ENCODE measurements at places on chromosomes 4 and X.

DNA sequence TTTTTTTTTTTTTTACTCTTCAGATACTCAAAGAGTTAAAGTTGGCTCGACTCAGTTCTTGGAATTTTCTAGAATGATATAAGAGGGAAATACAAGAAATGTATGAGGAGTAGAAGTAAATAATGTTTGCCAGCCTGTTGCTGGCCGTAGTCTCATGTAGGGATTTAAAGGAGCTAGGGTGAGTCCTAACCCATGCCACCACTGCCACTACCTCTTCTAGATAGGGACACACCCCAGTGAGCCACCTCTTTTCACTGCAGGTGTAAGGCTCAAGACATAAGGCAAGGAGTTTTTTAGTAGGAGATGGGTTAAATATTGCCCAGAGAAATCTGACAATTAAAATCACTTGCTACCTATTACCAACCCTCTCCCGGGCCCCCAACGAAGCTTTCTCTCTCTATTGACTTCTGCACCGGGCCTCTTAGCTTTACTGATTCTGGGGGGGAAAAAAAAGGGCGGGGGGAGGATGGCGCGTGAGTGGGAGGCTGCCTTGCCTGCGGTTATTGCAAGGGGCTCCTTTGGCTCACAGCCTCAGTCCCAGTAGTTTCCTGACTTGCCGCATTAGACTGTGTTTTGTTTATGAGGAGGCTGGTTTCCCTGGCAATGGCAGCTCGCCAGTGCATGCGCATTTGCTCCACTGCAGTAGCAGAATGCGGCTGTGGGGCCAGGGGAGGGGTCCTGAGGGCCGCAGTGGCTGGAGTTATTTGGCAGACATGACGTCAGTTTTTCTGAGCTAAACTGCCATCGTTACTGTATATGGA, 3.0 kb downstream of the LINC00632 start:
- DNase-seq = no peak

- no peak for DNase-seq
Measured at GRCh38 chrX:150310417-150310816, 52.7 kb upstream of the MAMLD1 start.

DNA sequence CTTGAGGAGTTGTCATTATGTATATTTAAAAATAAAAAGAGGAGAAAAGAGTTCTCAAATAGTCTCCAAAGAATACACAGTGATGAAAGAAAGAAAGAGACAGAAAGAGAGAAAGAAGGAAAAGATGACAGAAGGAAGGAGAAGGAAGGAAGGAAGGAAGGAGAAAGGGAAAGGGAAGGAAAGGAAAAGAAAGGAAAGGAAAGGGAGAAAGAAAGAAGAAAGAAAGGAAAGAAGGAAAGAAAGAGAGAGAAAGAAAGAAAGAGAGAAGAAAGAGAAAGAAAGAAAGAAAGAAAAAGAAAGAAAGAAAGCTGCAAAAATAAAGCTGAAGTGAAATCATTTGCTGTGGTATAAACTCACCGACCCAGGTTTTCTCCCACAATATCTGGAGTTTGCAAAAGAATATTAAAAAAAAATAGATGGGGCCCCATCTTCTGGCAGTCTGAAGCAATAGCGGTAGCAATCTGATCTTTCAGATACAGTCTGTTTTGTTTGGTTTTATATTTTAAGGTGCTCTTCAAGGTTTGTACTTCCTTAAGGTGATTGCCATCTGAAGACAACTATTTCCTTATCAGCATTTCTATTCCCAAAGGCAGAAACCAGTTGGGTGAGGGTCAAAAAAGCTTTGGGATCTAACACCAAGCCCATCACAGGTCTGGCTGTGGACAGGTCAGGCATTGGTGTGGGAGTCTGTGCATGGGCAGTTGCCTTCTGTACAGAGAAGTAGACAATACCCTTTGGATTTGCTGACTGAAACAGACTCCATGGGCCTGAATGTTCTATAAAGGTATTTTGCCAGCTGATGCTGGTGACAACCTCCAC, 160.4 kb downstream of the CPEB2 start:
- DNase-seq = no peak

GRCh38 chrX:39167791-39168190, 366.5 kb downstream of the MID1IP1 start:
- DNase-seq = no peak

GRCh38 chrX:5388087-5388486, 840.6 kb downstream of the NLGN4X start:
- no peak for DNase-seq

GRCh38 chrX:12951595-12951975, 23.3 kb upstream of the TMSB4X start:
- no peak for DNase-seq

- DNase-seq = no peak
Measured at GRCh38 chrX:76407795-76408194, 19.7 kb upstream of the MAGEE1 start.

Measured in stimulated activated effector memory CD8-positive, alpha-beta T cell treated with anti-CD3 and anti-CD28 coated beads, Interleukin-12 subunit alpha, Interleukin-12 subunit beta, amount 100 ng/mL, for 72 hours (primary cell).